ENCODE measurements at places on chromosomes 1 and 21.

- no peak for DNase-seq
Observed at GRCh38 chr1:117271959-117272358, 61.2 kb upstream of the VTCN1 start.

DNA sequence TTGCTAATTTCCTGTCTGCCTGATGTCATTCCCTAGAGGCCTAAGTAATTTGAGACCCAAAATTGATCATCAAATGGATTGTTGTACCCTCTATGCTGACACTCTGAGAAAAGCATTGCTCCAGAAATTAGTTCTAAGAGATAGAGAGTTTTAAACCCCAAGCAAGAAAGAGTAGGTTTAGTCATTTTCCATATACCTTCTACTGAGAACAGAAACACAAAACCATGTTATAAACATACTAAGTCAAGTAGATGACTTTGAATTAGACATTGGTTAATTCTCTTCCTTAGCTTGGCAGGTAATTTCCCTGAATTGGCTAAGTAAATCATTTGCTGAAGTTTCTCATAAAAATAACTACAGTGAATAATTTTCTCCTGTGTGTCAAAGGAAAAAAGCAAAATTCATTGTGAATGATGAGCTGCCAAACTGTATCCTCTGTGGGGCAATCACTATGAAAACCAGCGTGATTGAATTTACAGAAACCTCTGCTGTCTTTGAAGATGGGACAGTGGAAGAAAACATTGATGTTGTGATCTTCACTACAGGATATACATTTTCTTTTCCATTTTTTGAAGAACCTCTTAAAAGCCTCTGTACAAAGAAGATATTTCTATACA, 20.1 kb downstream of the FMO4 start:
- DNase-seq = no peak

- no peak for DNase-seq
Observed at GRCh38 chr1:160646180-160646579, 664 bp downstream of the SLAMF1 start.

GRCh38 chr1:94532077-94532476, 9.5 kb downstream of the F3 start:
- DNase-seq = no peak

DNA sequence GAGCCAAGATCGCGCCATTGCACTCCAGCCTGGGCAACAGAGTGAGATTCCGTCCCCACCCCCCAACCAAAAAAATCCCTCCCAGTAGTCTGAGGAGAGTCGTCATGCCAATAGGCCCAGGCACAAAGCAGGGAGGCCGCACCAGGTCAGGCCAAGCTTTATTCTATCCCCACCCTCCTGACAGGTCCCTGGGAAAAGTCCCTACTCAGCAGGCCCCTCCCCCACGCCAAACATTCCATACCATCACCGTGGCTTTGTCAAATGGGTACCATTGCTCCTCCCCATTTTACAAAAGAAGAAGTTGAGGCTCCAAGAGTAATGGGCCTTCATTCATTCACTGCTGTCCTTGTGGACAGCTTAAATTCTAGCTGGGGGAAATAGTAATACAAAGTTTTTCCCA, 5.3 kb downstream of the GPR3 start:
- DNase-seq = no peak

- DNase-seq = no peak
Observed at GRCh38 chr1:12529640-12530174, 88.3 kb downstream of the DHRS3 start.

- no peak for DNase-seq
Observed at GRCh38 chr1:43267818-43268425, 1.9 kb upstream of the TMEM125 start.

DNA sequence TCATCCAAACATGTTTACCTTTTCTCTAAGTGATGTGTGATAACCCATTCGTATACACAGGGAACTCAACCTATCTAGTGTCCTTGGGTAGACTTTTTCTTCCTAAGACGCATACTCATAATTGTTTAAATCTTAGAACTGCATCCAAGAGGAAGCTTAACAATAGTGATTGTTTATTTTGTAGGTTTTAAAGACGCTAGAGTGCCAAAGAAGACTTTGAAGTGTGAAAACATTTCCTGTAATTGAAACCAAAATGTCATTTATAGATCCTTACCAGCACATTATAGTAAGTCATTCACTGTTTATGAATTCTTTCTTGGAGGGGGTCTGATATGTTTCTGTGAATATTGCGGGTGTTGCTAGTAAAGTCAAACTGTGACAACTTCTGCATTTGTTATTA, 25.4 kb downstream of the PLA2G4A start:
- DNase-seq = no peak

DNA sequence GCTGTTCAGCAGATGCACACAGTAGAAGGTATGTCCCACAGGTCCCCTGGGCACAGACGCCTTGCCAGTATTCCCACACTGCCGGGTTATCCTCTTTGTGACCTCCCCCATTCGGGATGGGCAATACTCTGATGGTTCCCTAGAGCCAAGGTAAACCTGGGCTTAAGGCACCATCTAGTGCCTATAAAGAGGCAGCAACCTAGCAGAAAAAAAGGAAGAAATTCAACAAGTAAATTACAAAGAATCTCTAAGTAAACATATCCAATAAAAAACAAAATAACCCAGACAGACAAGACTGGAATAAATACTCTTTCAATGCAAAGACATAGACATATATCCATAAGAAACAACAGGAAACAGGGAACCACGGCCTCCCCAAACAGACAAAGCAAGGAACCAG, 39.4 kb downstream of the HSF2BP start:
- no peak for DNase-seq

- DNase-seq = peak; percentile 29
Observed at GRCh38 chr1:13828454-13829151, 128.6 kb downstream of the PRDM2 start.

DNA sequence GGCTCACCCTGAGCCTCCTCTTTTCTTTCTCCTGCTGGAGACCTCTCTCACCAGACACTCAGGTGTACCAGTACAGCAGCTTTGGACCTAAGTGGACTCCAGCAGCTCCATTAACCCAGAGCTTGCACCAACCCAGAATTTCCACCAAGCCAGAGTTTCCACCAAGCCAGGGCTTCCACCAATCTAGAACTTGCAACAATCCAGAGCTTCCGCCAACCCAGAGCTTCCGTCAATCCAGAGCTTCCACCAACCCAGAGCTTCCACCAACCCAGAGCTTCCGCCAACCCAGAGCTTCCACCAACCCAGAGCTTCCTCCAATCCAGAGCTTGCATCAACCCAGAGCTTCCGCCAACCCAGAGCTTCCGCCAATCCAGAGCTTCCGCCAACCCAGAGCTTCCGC, 23.2 kb downstream of the CRYAA start:
- DNase-seq = no peak

GRCh38 chr1:118934706-118935105, 53.4 kb downstream of the TBX15 start:
- no peak for DNase-seq

DNA sequence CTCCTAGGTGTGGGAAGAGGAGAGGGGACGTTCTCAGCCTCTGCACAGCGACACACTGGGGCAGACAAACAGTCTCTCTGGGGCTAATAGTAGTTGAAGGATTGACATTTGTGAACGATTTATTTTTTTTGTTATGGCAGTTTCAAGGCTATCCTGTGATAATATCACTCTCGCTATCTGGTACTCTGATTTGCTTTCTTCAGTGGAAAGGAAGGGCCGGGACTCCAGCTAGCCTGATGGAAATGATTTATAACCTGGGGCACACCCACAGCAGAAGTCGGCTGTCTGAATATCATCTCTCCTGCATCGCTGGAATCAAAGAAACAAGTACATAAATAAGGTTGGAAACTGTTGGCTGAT, 122.7 kb downstream of the KCNN3 start:
- DNase-seq = no peak

DNA sequence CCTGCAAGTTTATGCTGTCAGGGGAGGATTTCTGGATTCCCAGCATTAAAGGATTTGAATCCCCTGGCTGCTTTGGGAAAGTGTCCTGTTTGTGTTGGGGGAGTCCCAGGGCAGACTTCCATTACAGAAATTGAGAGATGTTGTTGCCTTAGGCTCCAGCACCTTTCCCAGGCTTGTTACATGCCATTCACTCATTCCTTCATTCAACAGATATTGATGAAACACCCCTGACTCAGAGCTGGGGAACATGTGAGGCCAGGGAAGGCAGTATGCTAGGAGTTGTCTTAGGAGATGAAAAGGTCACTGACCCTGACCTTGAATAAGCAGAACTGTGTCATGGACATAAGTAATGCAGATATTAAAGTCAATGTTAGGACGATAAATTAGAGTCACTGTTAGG, 161.7 kb downstream of the NTMT2 start:
- DNase-seq = no peak

- DNase-seq = no peak
Observed at GRCh38 chr1:52645261-52645660, 12.3 kb downstream of the SHISAL2A start.

- DNase-seq = no peak
Observed at GRCh38 chr1:230153641-230154296, 86.7 kb downstream of the GALNT2 start.

GRCh38 chr1:164475834-164476233, 83.2 kb upstream of the PBX1 start:
- DNase-seq = no peak

GRCh38 chr1:153698020-153698922, 19.8 kb downstream of the NPR1 start:
- no peak for DNase-seq

- DNase-seq = no peak
Observed at GRCh38 chr1:208931936-208932335, 651.6 kb upstream of the CAMK1G start.

DNA sequence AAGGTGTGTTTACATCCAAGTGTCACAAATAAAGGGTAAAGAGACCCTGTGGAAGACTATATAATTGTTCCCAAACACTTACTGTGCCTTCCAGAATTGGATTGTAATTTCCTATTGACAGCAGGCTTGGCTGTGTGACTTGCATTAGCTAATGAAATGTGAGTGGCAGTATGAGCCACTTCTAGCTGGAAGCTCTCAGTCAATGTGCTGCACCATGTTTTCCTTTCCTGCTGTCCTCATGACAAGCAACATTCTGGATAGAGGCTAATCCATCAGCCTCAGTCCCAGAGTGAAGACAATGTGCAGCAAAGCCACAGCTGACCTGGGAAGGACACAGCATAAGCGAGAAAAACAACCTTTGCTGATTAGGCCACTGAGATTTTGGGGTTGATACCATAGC, 5.9 kb upstream of the FOXJ3 start:
- no peak for DNase-seq

DNA sequence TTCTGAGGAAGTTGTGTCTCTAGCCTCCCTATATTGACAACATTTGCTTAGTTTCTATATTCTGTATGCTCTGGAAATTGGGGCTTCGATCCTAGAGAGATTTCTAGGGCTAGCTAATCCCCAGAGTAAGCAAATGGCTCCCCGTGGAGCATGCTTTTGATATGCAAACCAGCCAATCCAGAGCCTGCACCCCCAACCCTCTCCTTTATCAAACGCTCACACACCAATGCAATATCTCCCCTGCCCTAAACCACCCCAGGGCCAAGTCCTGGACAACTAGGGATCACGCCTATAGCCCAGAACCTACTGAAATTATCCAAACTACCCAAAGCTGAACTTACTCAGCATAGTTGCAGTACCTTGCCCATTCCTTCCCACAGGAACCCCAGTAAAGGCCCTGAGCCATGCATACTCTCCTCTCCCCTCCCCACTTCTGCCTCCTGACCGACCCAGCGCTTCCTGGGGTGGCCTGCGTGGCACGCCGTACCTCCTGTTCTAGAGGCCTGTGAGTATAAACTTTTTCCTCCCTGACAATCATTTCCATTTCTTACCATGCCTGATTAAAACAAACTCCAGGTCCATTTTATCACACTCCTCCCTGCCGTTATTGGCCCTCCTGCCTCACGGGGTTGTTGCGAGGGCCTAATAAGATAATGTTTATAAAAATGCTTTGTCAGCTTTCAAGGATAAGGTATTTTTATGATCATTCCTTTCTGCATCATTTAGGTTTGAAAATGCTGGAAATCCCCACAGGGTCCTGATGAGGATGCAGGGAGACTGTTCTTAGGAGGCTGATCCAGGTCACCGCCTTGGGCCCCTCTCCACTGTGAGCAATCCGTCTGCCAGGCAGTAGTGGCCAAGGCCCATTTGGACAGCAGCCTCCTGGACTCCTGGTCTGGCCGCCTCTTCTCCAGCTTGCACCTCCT, 102.7 kb downstream of the TENT5C start:
- no peak for DNase-seq

GRCh38 chr1:214271995-214272731, 8.8 kb upstream of the SMYD2 start:
- DNase-seq = no peak

- DNase-seq = no peak
Observed at GRCh38 chr1:15191770-15192169, 38.2 kb downstream of the TMEM51 start.

DNA sequence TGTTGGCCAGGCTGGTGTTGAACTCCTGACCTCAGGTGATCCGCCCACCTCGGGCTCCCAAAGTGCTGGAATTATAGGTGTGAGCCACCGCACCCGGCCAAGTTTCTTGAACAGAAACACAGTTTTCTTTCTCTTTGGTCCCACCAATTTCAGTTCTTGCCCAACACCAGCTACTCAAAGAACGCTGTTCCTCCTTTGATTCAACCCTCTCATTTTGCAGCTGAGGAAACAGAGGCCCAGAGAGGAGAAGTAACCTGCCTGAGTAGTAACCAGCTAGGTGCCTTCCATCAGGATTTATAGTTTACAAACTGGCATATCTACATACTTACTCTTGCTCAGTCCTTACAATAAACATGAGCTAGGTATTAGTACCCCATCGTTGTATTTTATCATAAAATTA, 119.9 kb downstream of the SYF2 start:
- DNase-seq = no peak

DNA sequence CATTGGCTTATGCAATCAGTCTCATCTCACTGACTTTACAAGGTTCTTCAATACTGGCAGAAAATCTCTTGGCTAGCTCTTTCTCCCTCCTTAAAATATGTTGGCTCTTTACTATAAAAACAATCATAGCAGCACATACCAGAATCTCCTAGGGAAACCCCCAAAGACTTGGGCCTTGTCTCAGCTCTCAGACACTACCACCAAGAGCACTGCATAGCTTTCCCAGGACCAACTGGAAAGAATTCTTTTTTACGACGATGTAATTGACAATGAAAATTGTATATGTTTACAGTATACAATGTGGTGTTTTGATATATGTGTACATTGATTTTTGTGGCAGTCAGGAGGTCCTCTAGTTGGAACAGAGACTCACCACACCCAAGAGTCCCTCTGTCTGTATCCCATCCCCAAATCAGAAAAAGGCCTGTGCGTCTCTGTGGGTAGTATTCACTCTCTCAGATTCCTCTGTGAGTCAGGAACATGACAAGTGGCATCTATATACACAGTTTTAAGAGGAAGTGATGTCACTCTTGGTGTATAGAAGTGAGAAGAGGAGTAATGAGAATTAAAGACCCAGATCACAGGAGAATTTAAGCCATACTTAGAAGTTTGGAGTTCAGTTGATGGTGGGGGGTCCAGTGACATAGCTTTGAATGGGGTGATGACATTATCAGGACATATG, 21.1 kb downstream of the SMAP2 start:
- DNase-seq = peak; percentile 58
